ENCODE measurements at places on chromosomes 7 and 10. TPM values are rescaled to one million over a fixed set of nuclear protein-coding genes. Genes with fewer than 3 reads are reported as not detected.

The ZNF239 gene
- total RNA-seq, result 4.7 TPM

The NEUROD6 gene
- not detected for total RNA-seq

The SH2D4B gene
- total RNA-seq, result not detected

The CCL26 gene
- not detected for total RNA-seq

The H2AZ2 gene
- 468 TPM for total RNA-seq

The AKR1B1 gene
- total RNA-seq, result 2,713 TPM

DNA sequence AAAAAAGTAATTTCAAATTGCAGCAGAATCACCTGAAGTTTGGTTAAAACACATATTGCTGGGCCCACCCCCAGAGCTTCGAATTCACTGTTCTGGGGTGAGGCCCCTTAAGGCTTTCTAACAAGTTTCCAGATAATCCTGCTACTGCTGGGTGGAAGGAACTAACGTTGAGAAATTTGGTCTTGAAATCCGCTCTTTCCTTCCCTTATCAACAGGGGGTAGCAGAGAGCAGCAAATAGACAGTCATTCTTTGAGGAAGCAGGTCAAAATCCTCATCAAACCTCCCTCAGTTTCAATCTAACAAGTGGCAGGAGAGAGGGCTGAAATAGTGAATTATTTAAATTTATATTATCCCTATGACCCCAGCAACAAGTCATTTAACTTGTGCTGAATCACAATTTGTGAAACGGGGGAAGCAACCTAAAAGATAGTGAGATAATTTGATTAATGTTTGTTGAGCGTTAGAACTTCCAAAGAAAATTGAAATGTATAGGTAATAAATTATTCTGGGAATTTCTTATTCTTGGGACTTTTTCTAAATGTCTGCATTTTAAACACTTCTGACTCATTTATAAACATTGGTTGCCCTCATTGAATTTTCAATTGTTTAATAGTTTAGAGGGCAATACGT, 21.7 kb upstream of the MALSU1 start:
- DNase-seq, result peak; percentile 73

DNA sequence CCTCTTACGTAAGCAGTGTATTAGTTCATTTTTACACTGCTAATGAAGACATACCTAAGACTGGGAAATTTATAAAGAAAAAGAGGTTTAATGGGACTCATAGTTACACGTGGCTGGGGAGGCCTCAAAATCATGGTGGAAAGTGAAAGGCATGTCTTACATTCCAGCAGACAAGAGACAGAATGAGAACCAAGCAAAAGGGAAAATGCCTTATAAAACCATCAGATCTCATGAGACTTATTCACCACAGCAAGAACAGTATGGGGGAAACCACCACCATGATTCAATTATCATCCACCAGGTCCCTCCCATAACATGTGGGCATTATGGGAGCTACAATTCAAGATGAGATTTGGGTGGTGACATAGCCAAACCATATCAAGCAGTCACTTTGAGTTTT, 126.3 kb upstream of the CXCL12 start:
- no peak for DNase-seq

DNA sequence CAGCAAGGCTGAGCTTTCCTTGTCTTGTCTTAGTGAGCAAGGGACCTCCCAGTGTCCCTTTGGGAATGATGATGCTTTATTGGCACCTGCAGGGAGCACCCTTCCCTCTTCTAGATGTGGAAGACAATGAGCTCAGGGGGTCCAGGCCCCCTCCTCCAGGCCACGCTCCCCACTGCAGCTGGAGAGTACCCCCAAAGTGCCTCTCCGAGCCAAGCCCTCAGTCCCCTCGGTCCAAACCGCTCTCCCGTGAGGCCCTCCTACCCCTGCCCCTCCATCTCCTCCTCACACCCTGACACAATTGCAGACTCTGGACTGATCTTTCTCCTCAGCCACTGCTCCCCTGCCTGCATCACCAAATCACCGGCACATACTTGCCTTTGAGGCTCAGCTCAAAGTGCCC, 16.7 kb downstream of the RBP3 start:
- DNase-seq, result no peak

DNA sequence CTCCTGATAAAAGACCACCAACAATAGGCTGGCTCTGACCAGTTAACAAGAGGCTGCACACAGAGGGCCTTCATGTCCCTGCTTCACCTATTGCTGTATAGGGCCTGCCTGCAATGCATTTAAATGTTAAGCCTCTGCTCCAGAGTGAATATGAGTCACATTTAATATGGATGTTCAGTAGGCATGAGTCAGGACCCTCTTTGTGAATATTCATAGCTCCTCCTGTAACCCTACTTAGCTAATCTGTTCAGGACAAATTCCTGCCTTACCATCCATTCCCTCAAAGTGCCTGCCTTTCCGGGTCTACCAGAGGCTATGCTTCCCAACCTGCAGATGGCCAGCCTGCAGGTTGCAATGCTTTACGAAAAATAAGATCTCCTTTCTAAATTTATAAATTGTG, 32.5 kb downstream of the ARHGAP22 start:
- no peak for DNase-seq

- no peak for DNase-seq
These were observed 11.7 kb downstream of the CCNY start for GRCh38 chr10:35347899-35348608.

GRCh38 chr7:41054960-41055661, 647.8 kb downstream of the INHBA start:
- DNase-seq, result no peak

DNA sequence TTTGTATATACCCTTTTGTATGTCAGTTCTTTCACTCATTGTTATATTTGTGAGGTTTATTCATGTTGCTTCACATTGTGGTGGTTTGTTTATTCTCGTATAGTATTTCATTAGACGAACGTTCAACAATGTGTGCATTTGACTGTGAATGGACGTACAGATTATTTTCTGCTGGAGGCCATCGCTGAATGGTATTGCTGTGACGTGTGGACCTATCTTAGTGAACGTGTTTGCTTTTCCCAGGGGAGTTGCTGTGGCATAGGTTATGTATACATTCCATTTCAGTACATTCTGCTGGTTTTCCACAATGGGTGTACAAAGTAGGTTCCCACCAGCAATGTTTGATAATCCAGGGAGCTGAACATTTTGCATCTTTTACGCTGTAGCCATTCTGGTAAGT, 31.1 kb upstream of the PLEKHS1 start:
- no peak for DNase-seq

DNA sequence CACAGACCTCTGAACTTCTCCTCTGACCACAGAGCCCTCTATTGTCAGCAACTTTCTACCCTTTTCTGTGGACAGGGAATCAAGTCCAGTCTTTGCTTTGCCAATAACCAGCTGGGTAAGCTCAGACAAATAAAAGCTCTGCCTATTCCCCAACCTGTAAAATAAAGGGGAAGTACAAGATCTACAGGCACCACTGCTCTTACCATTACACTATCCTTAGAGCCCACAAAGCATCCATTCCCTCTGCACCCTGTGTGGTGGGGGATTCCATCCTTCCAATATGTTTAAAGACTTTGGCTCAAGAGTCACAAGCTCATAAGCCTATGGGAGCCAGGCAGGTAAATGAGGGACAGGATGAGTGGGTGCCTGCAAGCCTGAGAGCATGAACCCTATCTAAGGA, 88.2 kb downstream of the PARD3 start:
- no peak for DNase-seq

DNA sequence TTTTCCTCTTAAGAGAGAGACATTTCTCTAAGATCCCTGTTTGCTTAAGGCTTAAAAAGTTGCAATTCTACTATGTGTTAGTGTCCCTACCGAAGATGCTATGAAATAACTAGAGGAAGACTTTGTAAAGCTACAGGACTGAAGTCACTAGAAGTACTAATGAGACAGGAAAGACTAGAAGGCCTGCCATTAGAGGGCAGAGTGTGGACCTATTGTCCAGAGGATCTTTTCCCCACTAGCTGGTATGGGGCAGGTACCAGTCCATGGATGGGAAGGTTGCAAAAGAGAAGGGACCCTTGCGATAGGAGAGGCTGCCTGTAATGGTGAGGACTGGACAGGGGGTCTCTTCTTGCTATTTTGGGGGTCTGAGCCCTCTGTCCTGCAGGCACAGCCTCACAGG, 178.1 kb downstream of the TMEM178B start:
- no peak for DNase-seq

- no peak for DNase-seq
These were observed 41.2 kb downstream of the TBC1D12 start for GRCh38 chr10:94443549-94443948.

DNA sequence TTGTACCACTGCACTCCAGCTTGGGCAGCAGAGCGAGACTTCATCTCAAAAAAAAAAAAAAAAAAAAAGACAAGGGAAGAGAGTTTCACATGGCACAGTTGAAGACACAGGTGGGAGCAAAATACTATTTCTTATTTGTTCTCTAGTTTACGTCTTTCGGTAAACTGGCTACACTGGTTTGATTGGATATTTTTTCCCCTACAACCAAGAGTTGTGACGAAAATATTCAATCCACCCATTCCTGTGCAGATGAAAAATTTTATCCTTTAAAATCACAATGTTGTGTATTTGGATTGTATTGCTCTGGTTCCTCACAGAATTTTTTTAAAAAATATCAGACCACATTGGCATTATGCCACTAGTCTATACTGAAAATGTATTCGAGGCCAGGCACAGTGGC, 14.5 kb upstream of the ABCC2 start:
- no peak for DNase-seq

DNA sequence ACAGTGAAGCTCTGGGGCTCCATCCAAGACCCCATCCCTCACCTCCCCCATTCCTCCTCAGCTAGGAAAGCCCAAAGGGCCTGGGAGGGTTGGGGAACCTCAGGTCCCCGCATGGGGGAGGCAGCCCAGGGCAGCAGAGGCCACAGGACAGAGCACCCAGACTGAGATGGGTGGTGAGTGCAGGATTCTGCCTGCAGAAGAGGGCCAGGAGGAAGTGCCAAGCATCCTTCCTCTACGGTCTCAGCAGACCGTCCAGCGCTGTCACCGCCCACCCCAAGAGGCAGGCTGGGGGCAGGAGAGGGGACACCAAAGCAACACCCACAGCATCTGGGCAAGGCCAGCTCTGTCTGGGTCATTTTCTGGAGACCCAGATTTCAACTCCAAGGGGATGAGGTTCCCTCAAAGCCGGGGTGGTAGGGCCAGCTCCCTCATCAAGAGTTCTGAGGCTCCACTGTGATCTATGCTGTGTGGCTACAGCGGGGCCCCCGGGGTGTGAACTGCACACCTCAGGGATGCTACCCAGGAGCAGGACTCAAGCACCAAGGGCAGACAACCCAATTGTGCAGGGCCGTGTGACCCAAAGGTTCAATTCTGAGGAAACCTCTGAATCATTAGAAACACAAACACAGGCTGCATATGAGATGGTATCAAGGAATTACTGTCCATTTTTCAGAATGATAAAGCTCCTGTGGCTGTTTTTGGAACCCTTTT, 46.8 kb downstream of the CAMK2B start:
- DNase-seq, result no peak

- DNase-seq, result no peak
These were observed 3.3 kb downstream of the MYOF start for GRCh38 chr10:93478873-93479272.

DNA sequence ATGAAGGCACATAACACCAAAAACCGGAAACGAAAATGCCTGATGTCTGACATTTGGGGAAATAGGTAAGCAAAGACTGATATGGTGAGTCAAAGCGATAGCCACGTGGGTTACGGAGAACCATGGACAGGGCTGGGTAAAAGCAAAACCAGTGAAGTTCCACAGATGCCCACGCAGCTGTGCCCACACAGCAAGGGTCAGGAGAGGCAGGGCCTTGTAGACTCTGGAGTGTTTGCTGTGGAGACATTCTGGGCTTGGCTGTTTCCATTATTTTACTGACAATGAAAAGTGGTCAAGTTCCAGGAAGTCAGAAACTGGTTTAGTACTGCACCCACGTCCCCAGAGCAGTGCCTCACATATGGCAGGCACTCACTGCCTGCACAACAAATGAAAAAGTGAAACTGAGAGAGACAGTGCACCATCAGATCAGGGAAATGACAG, 148.7 kb downstream of the ZMYND11 start:
- no peak for DNase-seq

Measured in Caki2 (cell line).